ENCODE measurements at places on chromosomes 6 and 20.

DNA sequence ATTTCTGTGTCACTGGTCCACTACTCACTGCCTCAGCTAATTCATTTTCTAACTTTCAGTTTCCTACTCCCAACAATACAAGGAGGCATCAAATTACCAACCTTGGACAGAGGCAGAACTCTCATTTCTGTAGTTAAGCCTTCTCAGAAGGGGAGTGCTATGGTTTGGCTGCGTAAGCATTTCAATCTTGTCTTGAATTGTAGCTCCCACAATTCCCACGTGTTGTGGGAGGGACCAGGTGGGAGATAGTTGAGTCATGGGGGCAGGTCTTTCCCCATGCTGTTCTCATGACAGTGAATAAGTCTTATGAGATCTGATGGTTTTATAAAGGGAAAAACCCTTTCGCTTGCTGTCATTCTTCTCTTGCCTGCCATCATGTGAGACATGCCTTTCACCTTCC, 22.9 kb downstream of the HLA-DRA start:
- DNase-seq = no peak

DNA sequence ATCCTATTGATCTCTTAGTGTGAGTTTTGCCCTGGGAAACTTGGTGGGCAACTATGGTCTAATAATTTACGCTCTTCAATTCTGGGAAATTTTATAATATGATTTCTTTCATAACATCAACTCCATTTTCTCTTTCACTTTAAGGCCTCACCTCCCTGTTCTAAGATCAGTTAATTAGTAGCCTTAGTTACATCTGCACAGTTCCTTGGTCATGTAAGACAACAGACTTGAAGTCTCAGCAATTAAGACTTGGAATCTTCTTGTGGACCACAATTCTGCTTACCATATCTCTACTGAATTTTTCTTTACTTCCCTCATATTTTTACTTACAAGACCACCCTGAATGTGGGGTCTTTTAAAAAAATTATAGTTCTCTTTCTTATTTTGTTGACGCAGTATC, 8.7 kb downstream of the ENPP3 start:
- DNase-seq = no peak

GRCh38 chr20:5844063-5844681, 94.0 kb downstream of the SHLD1 start:
- DNase-seq = no peak

DNA sequence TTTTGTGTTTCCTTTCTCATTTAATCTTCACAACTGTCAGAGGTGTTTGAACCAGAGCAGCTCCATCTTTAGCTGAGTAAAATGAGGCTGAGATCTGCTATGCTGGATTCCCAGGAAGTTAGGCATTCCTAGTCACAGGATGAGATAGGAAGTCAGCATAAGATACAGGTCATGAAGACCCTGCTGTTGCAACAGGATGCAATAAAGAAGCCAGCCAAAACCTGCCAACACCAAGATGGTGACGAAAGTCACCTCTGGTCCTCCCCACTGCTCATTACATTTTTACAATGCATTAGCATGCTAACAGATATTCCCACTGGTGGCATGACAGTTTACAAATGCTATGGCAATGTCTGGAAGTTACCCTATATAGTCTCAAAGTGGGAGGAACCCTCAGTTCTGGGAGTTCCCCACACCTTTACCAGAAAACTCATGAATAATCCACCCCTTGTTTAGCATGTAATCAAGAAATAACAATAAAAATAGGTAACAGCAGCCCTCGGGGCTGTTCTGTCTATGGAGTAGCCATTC, 262.2 kb upstream of the FERMT1 start:
- no peak for DNase-seq

Data from CD4-positive, alpha-beta T cell treated with Interleukin-15 for 1 hour (primary cell).